ENCODE measurements at places on chromosomes 7 and 10.
A peak's percentile ranks its signal among the peaks of the same experiment; 100 is the strongest.

DNA sequence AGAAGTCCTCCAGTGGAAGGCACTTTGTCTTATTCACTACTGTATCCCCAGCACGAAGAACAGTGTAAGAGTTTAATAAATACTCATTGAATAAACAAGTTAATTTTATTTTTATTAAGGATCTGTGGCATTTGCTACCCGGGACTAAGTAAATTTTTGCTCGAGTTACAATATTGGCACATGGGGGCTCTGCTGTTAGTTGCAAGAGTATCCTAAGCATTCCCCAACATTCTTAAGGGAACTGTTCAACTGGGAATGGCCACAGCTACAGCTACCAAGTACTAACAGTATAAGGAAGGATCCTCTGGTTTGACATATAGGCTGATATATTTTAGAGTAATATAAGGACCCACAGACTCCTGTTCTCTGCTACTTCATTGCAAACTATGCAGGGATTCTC lies 8.7 kb upstream of the LRRTM3 start:
- no peak for DNase-seq

GRCh38 chr7:12638851-12639456 lies 48.5 kb upstream of the ARL4A start:
- no peak for DNase-seq

- peak; percentile 30 for DNase-seq
Measured at GRCh38 chr7:129607471-129608120, 3.9 kb upstream of the NRF1 start.

GRCh38 chr7:47746468-47746867 lies 164.6 kb upstream of the TNS3 start:
- DNase-seq = no peak

DNA sequence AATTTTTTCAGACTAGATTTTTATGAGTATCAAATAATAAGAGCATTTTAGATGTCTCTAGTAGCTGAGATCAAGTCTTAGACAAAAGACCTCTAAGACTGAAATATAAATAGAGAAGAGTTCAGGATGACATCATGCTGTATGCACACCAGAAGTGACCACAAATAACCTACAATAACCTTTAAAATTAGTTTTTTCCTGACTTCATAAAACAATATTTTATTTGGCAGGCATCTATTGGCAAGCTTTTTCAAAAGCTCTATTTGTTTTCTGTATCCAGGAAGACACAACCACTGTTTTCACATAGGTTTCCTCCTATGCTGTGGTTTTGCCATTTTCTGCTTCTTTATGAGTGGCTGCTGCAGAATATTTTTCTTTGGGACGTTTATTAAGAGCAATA lies 359.1 kb downstream of the CRPPA start:
- no peak for DNase-seq

GRCh38 chr10:82934429-82934828 lies 1059.4 kb downstream of the NRG3 start:
- DNase-seq = no peak

DNA sequence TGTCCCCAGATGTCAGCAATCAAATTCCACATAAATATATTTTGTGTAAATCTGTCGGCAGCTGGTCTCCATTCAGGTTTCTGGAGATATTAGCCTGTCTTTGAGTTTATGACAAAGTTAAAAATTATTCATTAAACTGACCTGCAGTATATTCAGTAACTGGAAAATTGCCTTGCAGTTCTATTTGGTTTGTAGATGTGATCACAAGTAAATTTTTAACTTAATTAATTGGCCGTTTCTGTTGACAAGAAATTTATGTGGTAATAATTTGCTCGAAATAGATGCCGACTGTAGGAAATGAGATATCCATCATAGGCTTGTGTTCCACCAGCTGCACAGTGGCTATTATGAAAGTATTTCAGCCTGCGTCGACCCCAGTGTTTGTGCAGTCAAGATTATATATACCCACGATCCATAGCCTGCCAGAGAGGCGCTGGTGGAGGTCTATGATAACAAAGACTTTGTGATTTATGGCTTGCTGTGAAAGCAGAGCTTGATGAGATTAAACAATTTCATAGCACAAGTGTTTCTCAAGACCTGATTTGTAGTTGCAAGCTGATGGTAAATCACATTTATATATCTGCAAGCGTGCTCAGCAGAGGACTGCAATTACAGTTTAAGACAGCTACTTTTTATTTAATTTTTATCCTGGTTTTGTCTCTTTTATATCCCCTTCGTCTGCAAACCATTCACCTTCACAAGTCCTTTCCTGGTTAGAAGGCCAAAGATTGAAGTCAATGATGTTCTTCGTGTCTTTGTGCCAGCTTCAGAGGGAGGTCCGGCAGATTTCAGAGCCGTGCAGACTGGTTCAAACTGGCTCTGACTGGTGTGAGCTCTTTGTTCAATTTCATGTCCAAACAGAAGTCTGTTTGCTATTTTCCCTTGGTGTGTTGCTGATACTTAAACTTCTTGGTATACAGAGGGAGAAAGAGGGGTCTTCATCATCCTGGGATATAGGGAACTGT lies 850.9 kb downstream of the LRMDA start:
- no peak for DNase-seq

- no peak for DNase-seq
Measured at GRCh38 chr7:27994639-27995038, 186.0 kb downstream of the JAZF1 start.

- DNase-seq = no peak
Measured at GRCh38 chr7:65798111-65799075, 74.5 kb upstream of the VKORC1L1 start.

- DNase-seq = no peak
Measured at GRCh38 chr10:78774999-78775711, 293.6 kb upstream of the ZMIZ1 start.

GRCh38 chr10:79201706-79202105 lies 132.9 kb downstream of the ZMIZ1 start:
- no peak for DNase-seq

DNA sequence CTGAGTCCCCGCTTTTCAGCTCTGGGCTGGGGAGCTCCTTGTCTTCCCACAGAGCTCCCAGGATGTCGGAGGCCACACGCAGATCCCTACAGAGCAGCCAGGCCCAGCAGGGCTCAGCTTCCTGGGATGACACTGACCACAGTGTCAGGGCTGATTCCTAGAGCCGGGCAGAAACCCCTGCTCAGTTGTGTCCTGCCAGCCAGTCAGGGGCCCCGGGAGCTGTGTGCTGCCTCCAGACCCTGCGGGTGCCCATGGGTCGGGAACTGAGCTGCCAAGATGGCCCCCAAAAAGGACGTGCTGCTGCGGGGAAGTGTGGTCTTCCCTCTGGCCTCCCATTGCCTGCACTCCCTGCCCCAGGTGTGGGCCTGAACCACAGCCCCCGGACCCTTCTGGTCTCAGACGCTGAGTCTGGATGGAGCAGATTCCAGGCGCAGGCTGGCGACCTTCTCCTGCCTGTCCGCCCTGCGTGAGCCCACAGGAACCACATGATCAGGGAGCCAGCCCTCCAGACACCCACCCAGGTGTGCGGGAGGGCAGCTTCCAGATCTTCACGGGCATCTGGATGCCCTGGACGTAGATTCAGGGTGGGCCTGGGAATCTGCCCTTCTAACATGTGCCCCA lies 217.4 kb downstream of the MAD1L1 start:
- no peak for DNase-seq

DNA sequence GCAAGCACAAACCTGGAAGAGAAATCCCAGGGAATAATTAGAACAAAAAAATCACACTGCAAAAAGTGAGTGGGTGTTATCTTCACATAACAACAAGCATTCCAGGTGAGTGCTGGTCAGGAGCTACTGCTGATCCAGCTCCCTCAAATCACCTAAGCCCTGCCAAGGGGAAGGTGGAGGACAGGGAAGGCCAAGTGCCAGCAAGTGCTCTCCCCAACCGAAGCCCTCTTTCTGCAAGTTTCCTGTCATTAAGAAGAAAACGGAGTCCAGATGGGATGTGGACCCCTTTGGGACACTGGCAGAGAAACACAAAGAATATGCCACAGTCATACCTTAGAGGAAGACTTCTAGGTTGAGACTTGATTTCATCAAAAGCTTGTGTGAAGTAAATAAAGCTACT lies 933.0 kb upstream of the ZNF722 start:
- no peak for DNase-seq

- no peak for DNase-seq
Measured at GRCh38 chr7:4065190-4065589, 616.9 kb upstream of the FOXK1 start.

- no peak for DNase-seq
Measured at GRCh38 chr7:24545215-24545614, 28.0 kb upstream of the PALS2 start.

GRCh38 chr10:89392974-89393373 lies 551 bp downstream of the IFIT1 start:
- DNase-seq = no peak

GRCh38 chr7:99000196-99000903 lies 122.0 kb downstream of the TRRAP start:
- no peak for DNase-seq

GRCh38 chr7:27207348-27207985 lies 7.6 kb upstream of the HOXA13 start:
- no peak for DNase-seq

- DNase-seq = no peak
Measured at GRCh38 chr7:33190688-33191304, 61.4 kb downstream of the BBS9 start.

GRCh38 chr10:74135452-74135851 lies 15.2 kb downstream of the AP3M1 start:
- DNase-seq = no peak

- no peak for DNase-seq
Measured at GRCh38 chr7:132817949-132818348, 241.7 kb upstream of the PLXNA4 start.

DNA sequence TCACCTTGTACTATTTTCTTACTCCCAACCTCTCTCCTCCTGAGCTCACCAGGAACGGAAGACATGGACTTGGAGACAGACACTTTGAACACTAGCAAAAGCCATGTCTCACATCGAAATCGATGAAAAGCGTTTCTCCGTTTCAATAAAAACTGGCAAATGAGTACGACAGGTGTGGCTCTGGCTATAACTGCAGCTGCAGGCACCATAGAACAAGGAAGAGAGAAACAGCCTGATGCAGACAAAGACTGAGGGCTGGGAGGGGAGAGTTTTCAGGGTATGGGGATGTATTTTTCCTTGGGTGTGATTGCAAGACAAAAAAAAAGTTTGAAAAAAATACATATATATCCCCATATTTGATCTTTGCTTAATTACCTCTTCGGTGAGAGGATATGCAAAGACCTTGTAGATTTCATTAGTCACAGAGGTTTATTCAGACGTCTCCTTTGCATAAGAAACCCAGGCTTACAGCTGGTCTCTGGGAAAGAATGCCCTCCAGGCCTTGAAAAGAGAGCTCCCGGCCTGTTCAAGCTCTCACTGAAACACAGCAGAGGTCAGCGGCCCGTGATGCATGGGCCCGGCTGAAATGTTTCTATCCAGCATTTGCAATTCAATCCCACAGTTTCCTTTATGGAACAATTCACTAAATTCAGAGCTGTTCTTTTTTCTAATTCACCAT lies 63.1 kb downstream of the TLL2 start:
- no peak for DNase-seq

GRCh38 chr10:71247414-71247705 lies 35.0 kb downstream of the UNC5B start:
- no peak for DNase-seq

DNA sequence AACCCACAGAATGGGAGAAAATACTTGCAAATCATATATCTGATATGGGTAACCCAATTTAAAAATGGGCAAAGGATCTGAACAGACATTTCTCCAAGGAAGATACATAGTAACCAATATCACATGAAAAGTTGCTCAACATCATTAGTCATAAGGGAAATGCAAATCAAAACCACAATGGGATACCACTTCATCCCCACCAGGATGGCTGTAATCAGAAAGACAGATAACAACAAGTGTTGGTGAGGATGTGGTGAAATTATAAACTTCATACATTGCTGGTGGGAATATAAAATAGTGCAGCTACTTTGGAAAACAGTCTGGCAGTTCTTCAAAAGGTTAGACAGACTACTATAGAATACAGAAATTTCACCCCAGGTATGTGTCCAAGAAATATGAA lies 19.3 kb downstream of the AOC1 start:
- no peak for DNase-seq

GRCh38 chr7:25549271-25549921 lies 321.1 kb upstream of the NPVF start:
- no peak for DNase-seq

GRCh38 chr7:32164341-32164996 lies 94.3 kb upstream of the PDE1C start:
- no peak for DNase-seq

DNA sequence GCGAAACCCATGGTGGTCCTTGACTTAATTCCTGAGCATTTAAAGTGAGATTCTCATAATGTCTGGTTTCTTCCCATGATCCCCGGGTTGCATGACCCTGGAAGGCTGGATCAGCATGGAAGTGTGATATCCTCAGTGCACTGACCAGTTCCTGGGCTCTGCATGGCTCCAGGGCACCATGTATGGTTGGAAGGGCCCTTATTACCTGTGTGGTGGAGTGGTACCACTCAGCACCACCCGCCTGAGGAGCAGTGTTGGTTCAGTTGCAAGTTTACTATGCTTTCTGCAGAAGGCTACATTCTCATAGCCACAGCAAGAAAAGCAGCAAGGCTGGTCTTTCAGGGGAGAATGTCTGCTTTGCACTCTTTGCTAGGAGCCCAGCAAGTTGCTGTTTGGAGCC lies 325.7 kb upstream of the MKI67 start:
- no peak for DNase-seq

DNA sequence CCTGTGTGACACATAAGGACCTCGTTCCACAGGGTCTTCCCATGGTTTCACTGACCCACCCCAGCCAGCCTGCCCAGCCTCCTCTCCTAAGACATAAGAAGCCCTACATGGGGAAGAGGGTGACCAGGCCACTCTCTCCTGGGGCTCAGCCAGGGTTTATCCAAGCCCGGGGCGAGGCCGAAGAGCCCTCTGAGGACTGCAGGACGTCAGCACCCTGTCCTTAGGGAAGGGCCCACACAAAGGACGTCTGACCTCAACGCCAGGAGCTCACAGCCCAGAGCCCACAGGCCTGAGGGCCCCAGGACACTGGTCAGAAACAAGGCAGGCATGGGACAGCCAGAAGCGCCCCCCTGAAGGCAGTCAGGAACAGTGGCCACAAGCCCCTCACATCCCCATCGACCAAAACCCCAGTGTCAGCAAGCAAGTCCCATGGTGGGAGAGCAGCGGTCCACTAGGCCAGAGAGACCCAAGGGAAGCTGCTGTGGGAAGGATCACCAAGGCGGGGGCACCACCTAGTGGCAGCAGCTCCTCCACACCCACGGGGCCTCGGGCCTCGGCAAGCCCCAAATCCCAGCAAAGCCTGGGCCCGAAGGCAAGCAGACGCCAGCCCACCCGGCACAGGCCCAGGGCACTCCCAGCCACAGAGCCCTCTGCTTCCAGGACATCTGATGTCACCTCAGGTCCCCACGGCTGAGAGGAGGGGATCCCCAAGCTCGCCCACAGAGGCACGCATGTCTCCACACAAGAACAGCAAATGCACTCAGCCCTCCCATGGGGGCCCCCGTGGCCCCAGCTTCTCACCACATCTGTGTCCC lies 23.4 kb downstream of the MAD1L1 start:
- DNase-seq = peak; percentile 85

Data from GM12891 (cell line).